GM03348 (cell line): ENCODE measurements at places on chromosomes 5 and 9.
A peak's percentile ranks its signal among the peaks of the same experiment; 100 is the strongest.

- no peak for DNase-seq
Observed at GRCh38 chr5:97065475-97065874, 76.9 kb downstream of the LIX1 start.

DNA sequence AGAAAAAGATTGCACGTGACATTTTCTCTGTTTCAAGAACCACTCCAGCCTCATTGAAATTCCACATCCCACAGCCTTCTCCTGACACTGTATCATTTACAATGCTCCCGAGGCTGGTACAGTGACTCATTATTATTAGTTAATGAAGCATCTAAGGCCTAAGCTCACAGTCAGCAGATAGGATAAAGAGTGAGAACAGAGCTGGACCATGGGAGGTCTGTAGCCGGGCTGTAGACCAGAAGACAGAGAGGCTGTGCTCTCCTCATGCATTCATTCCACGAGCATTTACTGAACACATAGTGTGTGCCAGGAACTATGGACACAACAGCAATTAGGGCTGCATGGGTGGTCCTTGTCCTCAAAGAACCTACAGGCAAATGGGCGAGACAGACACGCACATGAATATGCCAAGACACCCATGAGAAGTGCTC, 47.3 kb upstream of the GALNT10 start:
- no peak for DNase-seq

GRCh38 chr9:121154782-121155181, 46.9 kb downstream of the RAB14 start:
- no peak for DNase-seq

DNA sequence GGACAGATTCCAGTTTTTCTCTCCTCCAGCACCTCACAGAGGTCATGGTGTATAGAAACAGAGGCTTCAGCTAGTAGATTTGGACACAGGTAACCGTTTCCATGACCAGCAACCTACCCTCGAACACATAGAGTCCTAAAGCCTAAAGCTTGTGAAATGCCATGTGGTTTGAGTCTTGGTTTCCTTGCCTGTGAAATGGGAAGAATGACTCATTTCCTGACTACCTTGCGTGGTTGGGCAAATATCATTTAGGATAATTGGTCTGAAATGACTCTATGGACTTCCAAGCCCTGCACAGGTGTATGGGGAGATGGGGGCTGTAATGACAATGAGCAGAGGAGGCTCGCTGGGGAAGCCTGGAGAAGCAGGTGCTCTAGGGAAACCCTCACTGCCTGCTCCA, 134.6 kb downstream of the TTLL11 start:
- DNase-seq, result no peak

DNA sequence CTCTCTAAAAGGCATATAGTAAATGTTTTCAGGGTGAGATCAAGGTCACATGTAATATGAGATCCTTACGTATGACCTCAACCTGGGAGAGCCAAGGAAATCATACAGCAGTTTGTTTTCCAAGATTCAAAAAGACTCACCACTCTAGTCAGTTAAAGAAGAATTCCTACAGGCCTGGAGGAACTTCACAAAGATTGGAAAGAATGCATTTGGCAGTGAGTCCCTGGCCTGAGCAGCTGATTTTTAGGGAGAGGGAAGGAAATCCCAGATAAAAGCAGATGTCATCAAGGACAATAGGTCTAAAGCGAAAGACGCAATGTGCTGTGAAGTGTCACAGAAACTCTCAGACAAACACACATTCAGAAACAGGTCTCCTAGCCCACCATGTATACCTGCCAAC, 424.0 kb upstream of the ZNF462 start:
- DNase-seq, result peak; percentile 9

GRCh38 chr9:2923766-2924379, 80.0 kb upstream of the PUM3 start:
- DNase-seq, result no peak

GRCh38 chr9:112065806-112066606, 109.1 kb downstream of the SUSD1 start:
- peak; percentile 54 for DNase-seq
